ENCODE measurements at places on chromosomes 12 and 14.

- DNase-seq = no peak
Measured at GRCh38 chr14:29913566-29913965, 14.1 kb downstream of the PRKD1 start.

DNA sequence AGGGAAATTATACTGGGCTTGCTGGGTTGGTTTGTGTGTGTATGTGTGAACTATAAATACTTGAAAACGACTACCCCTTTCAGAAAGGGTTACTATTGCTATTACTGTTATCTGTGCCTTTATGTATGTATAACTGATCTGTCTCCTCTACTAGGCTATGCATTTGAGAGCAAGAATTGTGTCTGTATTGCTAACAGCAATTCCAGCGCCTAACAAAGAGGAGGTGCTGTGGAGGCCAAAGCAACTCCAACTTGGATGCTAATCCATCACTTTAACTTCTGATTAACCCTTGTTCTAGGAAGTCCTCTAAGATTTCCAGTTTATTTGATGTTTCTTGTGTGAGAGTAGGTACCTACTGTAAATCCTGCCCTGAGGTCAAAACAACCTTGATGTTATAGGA, 313.9 kb downstream of the PCNX1 start:
- DNase-seq = no peak

- no peak for DNase-seq
Measured at GRCh38 chr12:97560350-97560749, 97.7 kb downstream of the RMST start.

- no peak for DNase-seq
Measured at GRCh38 chr12:108193917-108194316, 64.8 kb downstream of the WSCD2 start.

- DNase-seq = no peak
Measured at GRCh38 chr14:59316151-59316830, 127.8 kb downstream of the DAAM1 start.

- DNase-seq = no peak
Measured at GRCh38 chr12:59298296-59298695, 297.5 kb upstream of the SLC16A7 start.

DNA sequence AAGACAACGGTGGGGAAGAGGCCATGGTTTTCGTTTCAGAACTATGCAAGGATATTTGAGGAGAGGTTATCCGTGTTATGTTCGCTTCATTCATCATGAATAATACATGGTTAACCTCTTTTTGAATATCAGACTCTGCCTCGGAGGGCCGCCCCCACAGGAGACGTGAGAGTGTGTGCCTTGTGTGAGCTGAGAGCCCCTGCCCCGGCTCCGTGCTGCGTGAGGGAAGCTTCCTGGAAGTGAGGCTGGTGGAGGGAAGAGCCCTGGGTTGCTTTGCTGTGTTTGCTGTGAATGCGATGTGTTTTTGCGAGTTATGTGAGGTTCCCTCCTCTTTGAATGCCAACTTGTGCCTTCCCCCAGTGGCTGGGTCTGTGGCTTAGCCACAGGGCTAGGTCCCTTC, 146.0 kb upstream of the RTL1 start:
- no peak for DNase-seq

DNA sequence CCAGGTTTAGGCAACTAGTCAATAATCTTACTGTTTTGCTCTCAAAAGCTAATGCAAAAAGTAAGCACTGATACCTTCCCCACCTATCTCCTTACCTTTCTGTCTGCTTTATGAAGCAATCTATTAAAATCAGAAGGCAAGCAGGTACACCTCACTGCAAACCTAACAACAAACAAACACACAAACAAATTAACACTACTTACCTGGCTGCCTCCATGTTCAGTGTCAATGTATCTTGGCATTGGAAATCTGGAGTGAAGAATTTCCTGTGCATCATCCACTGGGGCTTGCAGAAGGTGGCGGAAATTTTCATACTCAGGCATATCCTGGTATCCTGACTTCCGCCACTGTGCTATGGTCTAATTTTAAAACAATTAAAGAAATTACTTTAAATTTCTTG, 62.5 kb downstream of the SEC23A start:
- DNase-seq = no peak

DNA sequence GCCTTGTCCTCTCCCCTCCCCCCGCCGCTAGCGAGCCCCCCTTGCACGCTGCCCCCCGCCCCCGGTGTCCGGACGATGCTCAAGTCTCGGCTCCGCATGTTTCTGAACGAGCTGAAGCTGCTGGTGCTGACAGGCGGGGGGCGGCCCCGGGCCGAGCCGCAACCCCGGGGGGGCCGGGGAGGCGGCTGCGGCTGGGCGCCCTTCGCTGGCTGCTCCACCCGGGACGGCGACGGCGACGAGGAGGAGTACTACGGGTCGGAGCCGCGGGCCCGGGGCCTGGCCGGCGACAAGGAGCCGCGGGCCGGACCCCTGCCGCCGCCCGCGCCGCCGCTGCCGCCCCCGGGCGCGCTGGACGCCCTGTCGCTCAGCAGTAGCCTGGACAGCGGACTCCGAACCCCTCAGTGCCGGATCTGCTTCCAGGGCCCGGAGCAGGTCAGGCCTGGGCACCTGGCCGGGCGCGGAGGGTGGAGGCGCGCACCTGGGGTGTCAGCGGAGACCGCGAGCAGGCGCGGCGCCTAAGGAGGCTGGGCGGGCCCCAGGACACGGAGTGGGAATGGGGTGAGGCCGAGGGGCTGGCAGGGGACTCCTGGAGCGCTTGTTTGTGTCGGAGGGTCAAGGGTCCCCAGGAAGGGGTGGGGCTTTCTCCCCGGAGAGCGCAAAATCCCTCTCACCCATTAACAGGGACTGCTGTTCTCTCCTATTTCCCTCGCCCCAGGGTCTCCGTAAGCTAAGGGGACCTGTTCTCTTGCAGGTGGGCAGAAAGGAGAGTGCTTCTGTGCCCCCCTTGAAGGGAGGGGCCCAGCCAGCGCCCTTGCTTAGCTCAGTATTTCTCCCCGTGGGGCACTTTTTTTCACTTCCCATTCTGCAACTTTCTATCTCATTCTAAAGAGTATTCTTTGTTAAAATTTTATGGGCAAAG, 810 bp downstream of the MARCHF9 start:
- no peak for DNase-seq

DNA sequence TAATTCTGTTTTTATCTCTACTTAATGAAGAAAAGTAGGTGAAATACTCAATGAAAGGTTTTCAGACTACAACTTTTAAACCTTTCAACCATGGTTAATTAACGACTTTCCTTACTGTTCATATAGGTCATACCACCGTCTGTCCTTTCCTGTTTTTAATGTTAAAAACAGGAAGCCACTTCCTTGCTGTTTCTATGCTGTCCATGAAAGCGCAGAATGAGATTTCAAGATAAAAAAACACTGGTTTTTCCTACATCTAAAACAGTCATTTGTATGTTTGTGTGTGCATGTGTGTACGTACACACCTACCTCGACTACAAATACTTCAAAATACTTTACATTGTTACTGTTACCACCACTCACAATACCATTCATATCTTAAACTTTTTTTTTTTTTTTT, 27.3 kb downstream of the SPTLC2 start:
- DNase-seq = no peak
